GM12892 (cell line): ENCODE measurements at places on chromosomes 7 and 10.

DNA sequence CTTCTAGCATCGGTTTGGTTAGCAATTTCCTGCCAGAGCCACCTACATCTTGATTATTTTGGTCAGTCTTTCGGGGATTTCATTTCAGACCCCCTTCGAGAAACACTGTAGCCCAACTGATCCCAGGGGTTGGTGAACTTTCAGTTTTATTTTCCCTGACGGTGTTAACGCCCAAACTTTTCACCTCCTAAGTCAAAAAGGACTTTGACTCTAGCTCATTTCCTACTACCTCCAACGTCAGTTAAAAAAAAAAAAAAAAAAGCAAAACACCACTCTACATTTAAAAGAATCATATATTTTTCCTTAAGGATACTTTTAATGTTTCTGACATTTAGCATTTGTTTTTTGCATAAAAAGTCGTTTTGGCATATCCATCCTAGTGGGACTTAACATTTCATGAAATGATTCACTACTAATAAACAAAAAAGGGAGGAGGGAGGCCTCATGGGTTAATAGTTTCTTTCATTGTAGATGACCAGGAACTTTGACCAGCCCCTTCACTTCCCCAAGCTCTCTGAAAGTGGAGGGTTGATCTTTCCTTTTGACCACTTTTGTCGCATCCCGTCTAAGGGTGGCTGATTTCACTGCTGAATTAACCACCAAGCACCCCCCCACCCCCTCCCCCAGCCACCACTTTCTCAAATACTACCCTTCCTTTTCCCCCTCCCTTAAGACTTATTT lies 764 bp upstream of the TCF7L2 start:
- no peak for DNase-seq

DNA sequence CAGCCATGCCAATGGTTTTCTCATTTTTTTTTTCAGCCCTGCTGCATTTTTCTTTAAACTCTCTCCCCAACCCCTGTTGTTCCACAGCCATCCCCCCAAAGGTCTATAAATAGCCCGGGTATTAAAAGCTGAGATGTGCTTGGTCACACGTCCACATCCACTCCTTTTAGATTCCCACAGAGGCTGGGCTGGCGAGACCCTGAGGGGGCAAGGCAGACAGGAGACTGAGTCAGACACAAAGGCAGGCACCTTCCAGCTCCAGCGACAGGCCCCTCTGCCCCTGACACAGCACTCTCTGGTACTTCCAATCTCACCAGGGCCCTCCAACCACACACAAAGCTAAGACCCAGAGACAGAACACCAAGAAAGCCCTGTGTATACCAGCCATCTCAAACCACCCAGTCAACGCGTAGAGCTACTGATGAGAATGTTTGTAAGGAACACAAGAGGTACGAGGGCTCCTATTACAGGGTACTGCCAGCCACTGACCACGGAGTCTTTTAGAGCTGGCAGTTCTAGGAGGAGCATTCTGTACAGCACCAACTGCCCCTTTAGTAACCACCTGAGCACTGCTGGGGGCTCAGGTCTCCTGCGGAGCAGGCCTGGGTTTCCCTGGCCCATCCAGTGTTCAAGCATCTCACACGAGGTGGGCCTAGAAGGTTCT lies 64.2 kb upstream of the DDC start:
- no peak for DNase-seq

DNA sequence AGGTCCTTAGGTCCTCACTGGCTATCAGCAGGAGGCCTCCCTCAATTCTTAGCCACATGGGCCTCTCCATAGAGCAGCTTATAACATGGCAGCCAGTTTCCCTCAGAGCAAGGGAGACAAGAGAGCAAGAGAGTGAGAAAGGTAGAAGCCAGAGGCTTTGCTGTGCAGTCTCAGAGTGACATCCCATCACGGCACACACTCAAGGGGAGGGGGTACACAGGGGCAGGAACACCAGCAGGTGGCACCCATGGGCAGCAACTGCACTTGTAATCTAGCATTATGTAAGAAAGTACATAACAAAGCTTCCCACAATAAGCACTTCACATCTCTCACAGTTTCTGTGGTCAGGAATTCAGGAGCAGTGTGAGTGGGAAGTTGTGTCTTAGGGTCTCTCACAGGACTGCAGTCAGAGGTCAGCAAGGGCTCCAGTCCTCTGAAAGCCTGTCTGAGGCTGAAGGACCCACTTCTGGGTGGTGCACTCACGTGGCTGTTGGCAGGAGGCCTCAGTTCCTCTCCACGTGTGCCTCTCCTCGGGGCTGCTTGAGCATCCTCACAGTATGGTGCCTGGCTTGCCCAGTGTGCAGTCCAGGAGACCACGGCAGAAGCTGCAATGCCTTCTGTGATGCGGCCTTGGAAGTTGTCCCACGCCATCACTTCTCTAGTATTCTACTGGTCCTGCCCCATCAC lies 159.4 kb downstream of the OAT start:
- no peak for DNase-seq

- no peak for DNase-seq
Observed at GRCh38 chr7:47622946-47623640, 41.2 kb upstream of the TNS3 start.

DNA sequence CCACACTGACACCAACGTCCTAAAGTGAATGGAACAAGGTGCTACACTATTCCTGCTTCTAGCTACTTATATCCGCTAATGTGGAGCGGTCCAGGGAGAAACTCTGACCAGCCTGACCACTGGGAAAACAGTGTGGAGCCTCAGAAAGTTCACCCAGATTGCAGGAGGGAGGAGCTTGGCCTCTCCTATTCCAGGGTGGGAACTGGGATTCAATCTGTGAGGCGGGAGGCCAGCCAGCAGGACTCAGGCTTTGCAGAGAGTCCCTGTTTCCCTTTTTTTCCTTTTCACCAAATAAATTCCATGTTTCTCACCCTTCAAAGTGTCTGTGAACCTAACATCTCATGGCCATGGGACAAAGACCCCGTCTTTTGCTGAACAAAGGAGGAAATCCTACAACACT lies 86.4 kb upstream of the SEMA3C start:
- DNase-seq, result no peak

DNA sequence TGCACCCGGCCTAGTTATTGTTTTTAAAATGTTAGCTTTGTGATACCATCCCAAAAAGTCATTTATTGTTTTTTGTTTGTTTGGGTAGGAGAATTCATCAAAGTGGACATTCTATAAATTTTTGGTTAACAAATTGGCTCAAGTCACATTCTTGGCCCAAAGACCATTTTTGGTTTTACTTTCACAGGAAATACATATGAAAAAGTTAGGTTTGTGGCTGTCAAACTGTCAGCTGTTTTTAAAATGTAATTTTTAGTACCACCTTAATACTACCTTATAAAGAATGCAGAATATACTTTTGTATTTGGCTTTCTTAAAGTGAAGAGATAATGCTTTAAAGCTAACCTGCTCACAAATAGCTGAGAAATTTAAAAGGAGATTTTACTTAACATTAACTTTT lies 25.1 kb downstream of the TMEM168 start:
- no peak for DNase-seq

DNA sequence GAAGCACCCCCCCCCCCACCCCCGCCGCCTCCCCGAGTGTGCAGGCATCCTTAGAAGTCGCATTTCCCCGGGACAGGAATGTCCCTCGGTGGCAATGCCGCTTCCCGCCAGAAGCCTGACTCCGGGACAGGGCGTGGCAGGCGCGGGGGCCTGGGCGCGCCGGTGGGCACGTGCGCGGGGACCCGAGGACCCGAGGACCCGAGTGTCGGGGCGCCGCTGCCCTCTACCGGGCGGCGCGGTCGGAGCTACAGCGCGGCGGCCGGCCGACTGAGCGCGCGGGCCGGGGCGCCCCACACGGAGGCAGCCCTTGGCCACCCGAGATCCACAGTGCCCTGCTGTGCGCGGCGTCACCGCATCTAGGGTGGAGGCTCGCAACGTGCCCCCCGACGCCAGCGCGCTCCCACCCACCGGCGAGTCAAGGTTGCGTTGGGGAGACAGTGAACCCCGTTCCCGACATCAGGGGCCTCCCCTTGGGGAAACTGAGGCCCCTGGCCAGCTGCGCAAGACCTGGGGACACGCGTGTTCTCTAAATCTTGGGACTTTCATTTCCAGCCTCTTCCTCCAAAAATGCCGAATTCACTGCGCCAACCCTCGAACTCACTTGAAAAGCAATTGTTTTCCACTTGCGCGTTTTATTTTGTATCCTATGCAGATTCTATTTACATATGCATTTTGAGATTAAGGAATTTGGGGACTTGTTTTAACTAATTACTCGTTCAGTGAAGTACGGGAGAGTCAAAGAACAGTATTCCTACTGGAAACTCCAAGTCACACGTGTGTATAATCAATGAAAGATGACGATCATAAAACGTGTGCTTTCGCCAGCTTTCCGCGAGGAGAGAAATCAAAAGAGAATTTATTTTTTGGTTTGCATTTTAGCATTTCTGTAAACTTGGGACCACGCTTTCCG lies 3.1 kb upstream of the CUX1 start:
- DNase-seq, result peak; percentile 66

GRCh38 chr7:47685712-47686376 lies 103.9 kb upstream of the TNS3 start:
- no peak for DNase-seq

- DNase-seq, result no peak
Observed at GRCh38 chr7:30136117-30136731, 1.4 kb downstream of the MTURN start.

DNA sequence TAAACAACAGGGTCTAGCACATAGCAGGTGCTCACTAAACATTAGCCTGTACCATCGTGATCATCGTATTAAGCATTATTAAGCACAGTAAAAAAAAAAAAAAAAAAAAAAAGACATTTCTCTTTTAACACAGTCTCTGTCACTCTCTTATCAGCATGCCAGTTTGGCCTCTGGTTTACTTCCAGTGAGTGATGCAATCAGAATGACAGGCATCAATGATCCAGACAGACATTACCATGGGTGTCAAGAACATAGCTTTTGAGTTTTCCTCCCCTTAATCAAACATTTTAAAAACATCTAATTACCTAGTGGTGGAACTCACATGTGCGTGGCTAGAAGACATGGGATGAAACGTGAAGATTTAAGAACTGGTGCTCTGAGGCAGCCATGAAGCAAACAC lies 115.8 kb downstream of the CTTNBP2 start:
- no peak for DNase-seq

DNA sequence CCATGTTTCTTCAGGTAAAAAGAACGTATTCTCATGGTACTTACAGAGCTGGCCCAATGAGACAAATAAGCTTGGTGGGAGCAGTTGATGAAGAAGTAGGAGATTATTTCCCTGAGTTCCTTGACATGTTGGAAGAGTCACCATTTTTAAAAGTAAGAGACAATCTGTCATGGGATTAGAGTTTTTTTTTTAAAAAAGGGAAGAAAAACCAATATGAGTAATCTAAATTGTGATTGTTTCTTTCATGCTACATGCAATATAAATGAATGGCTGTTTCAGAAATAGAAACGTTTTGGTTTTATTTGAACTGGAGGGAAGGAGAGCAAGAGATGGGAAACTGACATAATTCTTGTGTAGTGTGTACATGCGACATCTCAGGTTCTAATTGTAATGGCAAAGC lies 32.8 kb downstream of the TMEM60 start:
- no peak for DNase-seq

DNA sequence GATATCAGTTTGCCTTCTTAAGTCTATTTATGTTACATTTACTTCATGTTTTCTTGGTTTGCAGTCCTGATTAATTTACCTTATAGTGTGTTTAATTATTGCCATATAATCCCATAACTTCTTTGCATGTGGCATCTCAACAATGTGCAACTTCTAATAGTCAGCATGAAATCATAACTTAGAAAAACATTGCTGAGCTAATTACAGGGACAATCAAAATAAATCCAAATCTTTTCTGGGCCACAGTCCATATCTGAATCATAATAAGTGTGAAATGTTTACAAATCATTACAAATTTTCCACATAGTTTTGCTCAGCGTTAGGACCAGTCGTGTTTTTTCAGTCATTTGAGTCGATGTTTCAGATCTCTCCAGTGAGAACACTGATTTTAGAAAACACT lies 29.1 kb upstream of the CABCOCO1 start:
- no peak for DNase-seq

DNA sequence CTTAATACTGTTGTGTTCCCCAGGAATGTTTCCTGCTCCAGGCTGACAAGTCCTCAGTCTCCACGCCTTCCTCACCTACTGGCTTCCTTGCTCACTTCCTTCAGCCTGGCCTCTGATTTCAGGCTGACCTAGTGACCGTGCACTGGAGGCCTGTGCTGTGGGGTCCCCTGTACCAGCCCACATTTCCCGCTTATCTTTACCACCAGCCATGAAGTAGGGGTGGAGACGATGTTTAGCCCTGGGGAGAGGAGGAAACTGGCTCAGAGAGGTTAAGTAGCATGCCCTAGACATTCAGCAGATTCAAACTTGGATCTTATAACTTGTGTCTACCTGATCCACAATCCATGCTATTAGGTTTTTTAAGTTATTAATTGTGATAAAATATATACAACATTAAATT lies 4.8 kb upstream of the ZNF488 start:
- DNase-seq, result no peak

DNA sequence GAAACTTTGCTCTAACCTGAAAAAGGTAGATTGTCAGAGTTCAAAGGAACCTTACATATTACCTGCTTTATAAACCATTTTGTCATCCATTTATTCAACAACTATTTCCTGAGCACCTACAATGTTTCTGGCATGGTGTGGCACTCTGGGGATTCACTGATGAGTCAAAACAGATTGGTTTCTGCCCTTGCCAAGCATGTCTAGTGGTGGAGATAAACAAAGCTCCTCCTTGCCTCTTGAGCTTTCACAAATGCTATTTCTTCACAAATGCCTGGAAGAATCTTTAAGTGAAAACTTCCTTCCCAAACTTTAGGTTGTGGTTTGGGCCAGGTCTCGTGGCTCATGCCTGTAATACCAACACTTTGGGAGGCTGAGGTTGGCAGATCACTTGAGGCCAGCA lies 85.1 kb upstream of the RELN start:
- no peak for DNase-seq

DNA sequence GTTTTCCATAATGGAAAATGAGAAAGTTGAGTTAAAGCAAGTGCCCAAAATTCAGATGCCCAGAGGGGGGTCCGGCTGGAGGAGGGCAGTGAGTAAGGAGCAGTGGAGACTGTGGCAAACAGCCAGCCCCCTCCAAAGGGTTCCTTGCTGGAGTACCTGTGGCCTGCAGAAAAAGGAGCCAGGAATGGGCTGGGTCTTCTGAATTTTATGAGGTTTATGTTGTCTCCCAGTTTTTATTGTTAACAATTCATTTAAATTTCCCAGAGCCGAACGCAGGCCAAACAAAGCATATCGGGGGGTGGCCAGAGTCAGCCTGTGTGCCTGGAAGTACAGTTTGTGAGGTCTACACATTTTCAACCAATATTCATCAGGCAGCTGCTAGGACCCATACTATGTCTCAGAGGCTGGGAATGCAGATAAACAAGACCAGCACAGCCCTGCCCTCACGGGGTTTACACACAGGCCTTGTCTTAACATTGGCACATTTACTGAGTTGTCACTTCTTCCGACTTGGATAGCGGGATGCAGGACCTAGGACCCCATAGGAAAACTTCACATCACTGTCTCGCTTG lies 12.9 kb upstream of the CSGALNACT2 start:
- DNase-seq, result no peak

DNA sequence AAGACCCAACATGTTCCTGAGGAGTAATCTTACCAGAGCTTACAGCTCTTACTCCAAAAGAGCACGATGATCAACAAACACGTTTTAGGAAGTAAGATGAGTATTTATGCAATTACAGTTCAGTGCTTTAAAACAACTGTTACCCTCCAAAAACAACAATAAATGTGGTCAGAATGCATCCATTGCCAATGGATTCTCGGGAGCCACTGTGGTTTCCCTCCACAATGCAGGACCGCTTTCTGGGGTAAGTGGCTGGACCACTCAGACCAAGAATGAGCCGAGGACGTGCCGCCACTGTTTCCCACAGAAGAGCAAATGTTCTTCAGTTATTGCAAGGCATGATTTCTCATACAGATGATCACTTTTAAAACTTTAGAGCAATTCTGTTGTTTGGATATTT lies 232.3 kb upstream of the MKLN1 start:
- DNase-seq, result no peak
